ENCODE measurements at places on chromosomes 1 and 21. TPM values are rescaled to one million over a fixed set of nuclear protein-coding genes. Genes with fewer than 3 reads are reported as not detected.

DNA sequence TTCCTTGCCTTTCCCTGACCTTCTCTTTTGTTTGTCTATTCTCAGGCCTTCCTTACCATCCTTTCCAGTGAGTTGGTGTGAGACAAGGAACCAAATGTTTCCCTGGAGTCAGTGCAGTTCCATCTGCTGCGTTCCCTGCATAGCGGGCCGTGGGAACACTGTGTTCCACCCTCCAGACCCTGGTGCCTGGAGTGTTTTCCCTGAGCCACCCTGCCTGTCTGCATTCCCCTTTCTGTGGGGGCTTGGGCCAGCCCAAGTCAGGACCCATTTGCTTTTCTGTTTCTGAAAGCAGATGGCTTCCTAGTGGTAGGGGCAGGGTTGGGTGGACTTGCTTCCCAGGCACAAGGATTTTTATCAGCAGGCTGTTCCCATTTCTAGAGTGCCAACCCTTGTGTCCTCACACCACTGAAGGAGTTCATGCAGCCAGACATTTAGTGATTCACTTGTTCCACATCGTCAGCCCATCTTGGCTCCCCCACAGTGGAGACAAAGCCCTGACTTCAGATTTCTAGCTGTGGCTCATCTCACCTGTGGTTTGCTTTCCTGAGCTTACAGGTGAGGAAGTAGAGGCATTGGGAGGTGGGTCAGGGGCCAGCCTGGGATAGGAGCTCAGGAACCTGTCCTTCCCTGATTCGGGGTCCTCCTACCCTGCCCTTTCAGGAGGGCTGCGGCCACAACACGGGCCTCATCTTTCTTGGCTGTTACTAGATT is 14.1 kb upstream of the MYOG start:
- H3K4me1 ChIP-seq: peaks cover 5% of the 10 kb centered on the region
- no peak overlapping the region for H3K27ac ChIP-seq
- H3K27me3 ChIP-seq: no peaks in the 10 kb centered on the region
- no peak for DNase-seq
- H3K4me3 ChIP-seq: no peak overlapping the region
- no peaks in the 10 kb centered on the region for H3K36me3 ChIP-seq

GRCh38 chr1:212329105-212329504 is 43.9 kb downstream of the PPP2R5A start:
- H3K4me1 ChIP-seq: no peaks in the 10 kb centered on the region
- no peaks in the 10 kb centered on the region for H3K27me3 ChIP-seq
- DNase-seq: no peak
- no peak overlapping the region for H3K27ac ChIP-seq
- peaks cover 38% of the 10 kb centered on the region for H3K36me3 ChIP-seq
- H3K4me3 ChIP-seq: no peak overlapping the region

TNNI3K gene
- total RNA-seq: not detected

- H3K36me3 ChIP-seq: no peaks in the 10 kb centered on the region
- no peak overlapping the region for H3K4me3 ChIP-seq
- H3K27me3 ChIP-seq: no peaks in the 10 kb centered on the region
Observed at GRCh38 chr1:233503366-233503954, 110.4 kb upstream of the KCNK1 start.

Data from endodermal cell (in vitro differentiated cells).